Pulmonary artery endothelial cell (primary cell): ENCODE measurements at places on chromosomes 2 and 18. TPM values are rescaled to one million over a fixed set of nuclear protein-coding genes. Genes with fewer than 3 reads are reported as not detected.

Gene VWA3B
- total RNA-seq = not detected in 2 replicates

Gene CNGA3
- total RNA-seq = not detected in 2 replicates

Gene LCT
- total RNA-seq = not detected in 2 replicates

Gene IL1B
- total RNA-seq = 0.46 TPM in 1 of 2 replicates, not detected in the other

Gene ABHD1
- not detected in 2 replicates for total RNA-seq

Gene XPO1
- total RNA-seq = 191 and 263 TPM in 2 replicates

Gene MRPL44
- total RNA-seq = 39.0 and 43.7 TPM in 2 replicates

Gene TEX44
- total RNA-seq = not detected in 2 replicates

Gene DCC
- not detected in 2 replicates for total RNA-seq

Gene CNTNAP5
- total RNA-seq = not detected in 2 replicates

DNA sequence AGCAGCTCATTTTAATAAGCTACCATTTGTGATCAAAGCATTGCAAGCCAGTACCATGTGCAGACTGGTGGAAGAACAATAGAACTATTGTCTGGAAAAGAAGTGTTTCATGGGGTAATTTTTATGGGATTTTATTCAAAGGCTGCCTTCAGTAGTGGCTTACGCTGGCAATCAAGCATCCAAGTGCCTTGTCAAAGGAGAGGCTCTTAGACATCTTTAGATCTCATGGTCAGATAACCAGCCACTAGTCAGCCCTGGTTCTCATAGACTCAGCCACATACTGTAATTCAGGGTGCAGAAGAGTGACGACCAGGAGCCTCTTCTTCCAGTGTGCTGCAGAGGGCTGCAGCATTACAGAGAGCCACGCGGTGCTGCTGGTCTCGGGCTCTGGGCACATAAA lies 98.5 kb upstream of the NOSTRIN start:
- no peak for DNase-seq

GRCh38 chr18:52236131-52236530 lies 103.9 kb upstream of the DCC start:
- no peak for DNase-seq

- no peak for DNase-seq
These were observed 113.9 kb downstream of the CCDC74A start for GRCh38 chr2:131641414-131642206.

DNA sequence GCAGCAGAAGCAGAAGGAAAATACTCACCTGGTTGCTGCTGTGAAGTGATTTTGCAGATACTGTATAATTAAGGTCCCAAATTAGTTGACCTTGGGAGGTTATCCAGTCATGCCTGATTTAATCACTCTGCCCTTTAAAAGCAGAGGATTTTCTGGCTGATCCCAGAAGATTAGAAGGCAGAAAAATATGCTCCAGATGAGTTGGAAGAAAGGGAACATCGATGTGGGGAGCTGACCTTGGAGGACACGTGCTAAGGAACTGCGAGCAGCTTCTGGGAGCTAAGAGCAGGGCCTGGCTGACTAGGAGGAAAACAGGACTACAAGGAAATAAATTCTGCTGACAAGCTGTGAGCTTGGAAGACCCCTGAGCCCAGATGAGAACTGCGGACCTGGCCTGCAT lies 13.3 kb upstream of the DYM start:
- no peak for DNase-seq

GRCh38 chr2:54866179-54866578 lies 142.7 kb downstream of the EML6 start:
- no peak for DNase-seq

DNA sequence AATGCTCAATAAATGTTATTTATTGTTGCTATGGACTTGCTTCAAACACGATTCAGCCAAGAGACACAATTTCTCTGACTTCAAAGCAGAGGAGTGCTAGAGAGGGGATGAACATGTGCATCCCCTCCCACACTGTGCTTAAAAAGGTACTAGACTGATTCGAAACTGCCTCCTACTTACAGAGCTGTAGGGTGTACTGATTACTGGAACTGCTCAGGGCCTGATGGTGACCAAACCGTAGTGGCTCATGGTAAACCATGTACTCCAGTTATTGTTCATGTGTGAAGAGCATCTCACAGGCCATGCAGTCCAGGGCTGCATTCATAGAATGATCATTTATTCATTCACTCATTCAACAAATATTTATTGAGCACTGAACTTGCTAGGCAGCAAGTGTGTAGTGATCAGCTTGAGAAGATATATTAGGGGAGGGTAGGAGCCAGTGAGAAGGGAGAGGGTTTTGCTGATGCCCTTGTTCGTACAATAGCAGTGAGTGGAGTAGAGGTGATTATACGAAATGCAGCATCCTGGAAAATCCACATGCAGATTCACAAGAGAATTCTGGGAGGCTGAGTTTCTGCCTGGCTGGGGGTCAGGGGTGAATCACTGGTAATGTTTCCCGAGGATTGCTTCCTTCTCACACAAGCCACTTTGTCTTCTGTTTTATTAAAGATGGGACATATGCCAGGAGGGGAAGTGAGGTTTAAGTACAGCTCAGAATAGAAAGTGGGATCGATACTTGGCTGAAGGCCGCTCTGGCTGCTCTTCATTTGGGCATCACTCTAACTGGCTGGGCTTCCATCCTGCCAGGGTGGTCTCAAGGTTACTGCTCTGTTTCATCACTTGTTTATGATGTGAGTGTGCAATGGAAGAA lies 245.4 kb downstream of the RAD51AP2 start:
- DNase-seq = no peak

DNA sequence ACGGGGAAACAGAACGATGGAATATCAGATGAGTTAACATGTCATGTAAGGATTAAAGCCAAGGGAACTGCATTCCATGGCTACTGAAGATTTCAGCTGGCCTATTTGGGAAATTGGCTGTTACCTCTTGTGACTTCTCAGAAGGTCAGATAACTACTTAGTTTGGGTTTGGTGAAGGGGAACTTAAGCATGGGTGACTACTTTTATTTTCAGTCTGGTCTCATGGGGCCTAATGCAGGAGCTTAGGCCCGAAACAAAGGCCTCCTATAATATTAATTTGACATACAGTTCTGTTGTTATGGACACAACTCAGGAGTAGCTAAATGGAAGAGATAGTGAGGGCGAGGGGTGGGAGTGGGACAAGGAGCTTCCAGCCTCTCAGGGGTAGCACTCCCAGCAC lies 44.0 kb upstream of the TXNDC2 start:
- no peak for DNase-seq

DNA sequence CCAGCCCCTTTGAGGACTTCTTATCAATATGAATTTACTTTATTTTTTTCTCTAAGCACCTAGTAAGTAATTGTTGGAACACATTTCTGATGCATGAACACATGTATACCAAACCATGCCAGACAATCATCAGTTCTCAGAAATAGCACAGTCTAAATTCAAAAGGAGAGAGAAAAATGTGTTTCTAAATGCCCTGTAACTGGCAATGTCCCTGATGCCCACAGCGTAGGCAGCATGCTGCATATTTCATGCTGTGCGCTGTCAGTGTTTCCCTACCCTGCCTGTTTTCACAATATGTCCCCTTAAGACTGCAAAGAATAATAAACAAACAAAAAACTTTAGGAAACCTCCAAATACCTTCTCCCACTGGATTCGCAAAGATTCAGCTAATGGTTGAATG lies 881.0 kb upstream of the CHAC2 start:
- DNase-seq = no peak

DNA sequence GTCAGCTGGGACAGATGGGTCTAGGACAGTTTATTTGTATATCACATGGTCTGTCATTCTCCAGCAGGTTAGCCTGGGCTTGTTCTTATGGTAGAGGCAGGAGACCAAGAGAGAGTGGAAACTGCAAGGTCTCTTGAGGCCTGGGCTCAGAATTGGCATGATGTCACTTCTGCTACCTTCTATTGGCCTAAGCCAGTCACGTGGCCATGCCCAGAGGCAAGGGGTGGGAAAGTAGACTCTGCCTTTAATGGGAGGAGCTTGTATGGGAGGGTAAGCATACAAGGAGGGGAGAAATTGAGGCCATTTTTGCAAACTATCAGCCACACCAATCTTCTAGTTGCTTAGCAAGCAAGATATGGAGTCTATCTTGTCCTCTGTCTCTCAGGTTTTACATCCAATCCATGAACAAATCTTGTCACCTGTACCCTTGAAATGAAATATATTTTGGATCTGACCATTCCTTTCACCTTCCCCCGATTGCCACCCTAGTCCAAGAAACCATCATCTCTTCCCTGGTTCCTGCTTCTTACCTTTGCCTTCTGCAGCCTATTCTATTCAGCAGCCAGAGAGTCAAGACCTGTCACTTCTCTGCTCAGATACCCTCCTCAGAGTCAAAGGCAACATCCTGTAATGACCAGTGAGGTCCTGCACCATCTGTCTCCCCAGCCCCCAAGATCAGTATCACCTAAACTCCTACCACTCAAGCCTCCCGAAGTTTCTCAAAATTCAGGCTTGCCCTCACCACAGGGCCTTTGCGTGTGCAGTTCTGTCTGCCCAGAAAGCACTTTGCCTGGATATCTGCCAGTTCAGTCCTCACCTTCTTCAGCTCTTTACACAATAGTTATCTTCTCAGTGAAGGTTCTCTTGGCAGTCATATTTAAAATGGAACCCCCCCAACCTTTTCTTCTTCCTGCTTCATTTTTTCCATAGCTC lies 240.0 kb downstream of the LOXHD1 start:
- DNase-seq = no peak

GRCh38 chr18:24397694-24398368 lies at the start of gene OSBPL1A:
TSS of gene OSBPL1A (minus strand) at chr18:24397824. CDS start at chr18:24377533, 20,291 bp downstream.
- DNase-seq = peak; percentile 74

GRCh38 chr2:217807753-217808152 lies 195.0 kb downstream of the TNS1 start:
- DNase-seq = no peak

DNA sequence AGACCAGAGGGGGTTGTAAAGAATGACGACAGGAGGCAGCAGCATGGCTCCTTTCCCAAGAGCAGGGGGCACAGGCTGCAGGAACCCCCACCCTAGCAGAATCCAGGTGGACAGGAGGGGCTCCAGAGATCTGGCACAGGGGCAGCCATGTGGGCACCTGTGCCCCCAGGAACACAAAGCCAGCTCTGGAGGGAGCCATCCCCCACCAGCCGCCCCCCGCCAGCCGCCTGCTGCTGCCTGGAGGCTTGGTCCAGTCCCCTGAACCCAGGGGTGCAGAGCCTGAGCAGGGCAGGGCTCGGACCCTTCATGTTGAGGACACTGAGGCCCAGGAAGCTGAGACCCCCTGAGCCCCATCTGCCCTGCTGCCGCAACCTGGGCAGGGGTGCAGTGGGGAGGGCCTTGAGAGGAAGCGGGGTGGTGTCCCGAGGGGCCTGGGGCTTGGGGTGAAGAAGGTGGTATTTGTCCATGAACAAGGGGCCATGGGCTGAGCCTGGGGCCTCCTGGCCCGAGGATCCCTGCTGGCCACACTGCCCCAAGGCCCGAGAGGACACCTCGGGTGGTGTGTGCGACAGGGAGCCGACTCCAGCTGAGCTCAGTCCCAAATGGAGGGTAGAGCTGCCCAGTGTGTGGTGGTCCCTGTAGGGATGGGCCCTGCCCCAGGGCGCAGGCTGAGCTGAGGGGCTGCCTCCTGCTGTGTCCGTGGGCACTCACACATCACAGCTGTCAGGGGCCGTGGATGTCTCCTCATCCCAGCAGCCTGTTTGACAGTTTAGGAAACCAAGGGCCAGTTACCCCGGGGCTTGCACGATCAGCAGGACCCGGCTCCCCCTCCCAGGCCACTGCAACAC lies 39.8 kb upstream of the SNED1 start:
- DNase-seq = no peak

GRCh38 chr2:201633661-201634249 lies 9.5 kb downstream of the TMEM237 start:
- no peak for DNase-seq

GRCh38 chr18:75216212-75216910 lies 5.8 kb downstream of the TSHZ1 start:
- no peak for DNase-seq

- DNase-seq = no peak
These were observed 174.7 kb downstream of the LPIN1 start for GRCh38 chr2:11920993-11921583.

DNA sequence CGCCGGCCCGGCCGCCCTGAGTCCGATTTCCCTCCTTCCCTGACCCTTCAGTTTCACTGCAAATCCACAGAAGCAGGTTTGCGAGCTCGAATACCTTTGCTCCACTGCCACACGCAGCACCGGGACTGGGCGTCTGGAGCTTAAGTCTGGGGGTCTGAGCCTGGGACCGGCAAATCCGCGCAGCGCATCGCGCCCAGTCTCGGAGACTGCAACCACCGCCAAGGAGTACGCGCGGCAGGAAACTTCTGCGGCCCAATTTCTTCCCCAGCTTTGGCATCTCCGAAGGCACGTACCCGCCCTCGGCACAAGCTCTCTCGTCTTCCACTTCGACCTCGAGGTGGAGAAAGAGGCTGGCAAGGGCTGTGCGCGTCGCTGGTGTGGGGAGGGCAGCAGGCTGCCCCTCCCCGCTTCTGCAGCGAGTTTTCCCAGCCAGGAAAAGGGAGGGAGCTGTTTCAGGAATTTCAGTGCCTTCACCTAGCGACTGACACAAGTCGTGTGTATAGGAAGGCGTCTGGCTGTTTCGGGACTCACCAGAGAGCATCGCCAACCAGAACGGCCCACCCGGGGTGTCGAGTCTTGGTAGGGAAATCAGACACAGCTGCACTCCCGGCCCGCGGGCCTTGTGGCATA lies 4.6 kb downstream of the SIX2 start:
- no peak for DNase-seq

GRCh38 chr2:135048122-135048521 lies 875 bp upstream of the MAP3K19 start:
- no peak for DNase-seq

GRCh38 chr18:70442933-70443332 lies 154.1 kb downstream of the SOCS6 start:
- no peak for DNase-seq

DNA sequence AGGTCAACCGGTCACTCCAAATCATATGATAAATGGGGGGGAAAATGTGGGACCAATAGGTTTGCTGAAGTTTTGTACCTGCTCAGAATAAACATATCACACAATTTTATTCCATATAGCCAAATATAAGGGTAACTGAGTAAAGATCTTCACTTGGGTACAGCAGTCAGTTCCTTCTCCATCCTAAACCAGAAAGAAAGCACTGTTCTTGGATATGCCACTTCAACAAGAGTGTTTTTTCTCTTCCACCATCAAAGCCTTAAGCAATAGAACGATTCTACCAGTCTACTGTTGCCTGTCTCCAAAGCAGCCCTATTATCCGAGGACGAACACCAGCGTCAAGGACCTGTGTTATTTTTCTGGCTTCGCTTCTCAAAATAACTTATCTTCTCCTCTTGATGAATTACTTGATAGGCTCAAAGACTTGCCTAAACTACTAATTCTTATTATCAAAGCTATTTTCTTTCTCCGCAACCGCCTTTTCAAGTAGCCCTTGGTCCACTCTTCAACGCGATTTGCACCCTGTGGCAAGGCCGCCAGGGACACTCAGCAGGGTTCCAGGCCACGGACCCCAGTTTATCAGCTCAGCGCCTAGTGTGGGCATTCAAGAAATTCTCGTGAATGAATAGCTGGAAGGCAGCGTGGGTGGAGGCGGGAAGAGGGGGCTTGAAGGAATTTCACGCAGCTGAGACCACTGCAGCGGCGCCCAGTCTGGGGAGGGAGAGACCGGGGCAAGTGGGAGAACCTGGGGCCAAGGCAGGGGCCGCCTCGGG lies 646 bp downstream of the ALS2 start:
- DNase-seq = no peak
